CD4-positive, alpha-beta T cell treated with Interleukin-2 at 100 ng/mL for 4 hours (primary cell): ENCODE measurements at places on chromosomes 12 and 14.

- DNase-seq, result no peak
These were observed 20.7 kb downstream of the VTI1B start for GRCh38 chr14:67653651-67654280.

GRCh38 chr12:72444125-72444524 is 172.0 kb downstream of the TRHDE start:
- no peak for DNase-seq

- no peak for DNase-seq
These were observed 19.0 kb upstream of the TCL1B start for GRCh38 chr14:95667249-95667693.

DNA sequence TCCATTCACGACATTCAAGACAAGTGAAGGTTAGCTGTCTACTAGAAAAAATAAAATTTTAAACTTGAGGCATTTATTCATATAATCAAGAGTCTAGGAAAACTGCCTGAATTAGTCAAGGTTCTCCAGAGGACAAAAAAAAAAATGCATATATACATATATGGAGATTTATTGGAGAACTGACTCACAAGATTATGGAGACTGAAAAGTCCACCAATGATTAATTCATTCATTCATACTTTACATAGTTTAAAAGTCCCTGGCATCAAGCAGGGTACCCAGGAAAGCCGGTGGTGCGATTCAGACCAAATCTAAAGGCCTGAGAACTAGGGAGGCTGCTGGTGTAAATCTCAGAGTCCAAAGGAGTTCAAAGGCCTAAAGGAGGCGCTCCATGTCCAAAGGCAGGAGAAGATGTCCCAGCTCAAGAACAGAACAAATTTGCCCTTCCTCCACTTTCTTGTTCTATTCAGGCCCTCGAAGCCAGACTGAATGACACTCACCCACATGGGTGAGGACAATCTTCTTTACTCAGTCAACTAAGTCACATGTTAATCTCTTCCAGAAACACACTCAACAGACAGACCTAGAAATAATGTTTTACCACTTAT is 64.3 kb downstream of the ANKS1B start:
- no peak for DNase-seq

DNA sequence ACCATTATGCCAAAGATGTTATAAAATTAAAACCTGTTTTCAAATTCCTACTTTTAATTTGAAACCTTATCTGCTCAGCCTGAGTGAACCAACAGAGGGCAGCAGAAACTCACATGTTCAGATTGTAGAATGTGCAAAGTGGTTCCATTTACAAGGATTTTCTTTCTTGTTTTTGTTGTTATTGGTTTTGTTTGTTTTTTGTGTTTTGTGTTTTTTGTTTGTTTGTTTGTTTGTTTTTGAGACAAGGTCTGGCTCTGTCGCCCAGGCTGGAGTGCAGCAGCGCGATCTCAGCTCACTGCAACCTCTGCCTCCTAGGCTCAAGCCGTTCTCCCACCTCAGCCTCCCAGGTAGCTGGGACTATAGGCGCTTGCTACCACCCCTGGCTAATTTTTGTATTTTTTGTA is 22.8 kb upstream of the GARIN2 start:
- peak; percentile 33 for DNase-seq

DNA sequence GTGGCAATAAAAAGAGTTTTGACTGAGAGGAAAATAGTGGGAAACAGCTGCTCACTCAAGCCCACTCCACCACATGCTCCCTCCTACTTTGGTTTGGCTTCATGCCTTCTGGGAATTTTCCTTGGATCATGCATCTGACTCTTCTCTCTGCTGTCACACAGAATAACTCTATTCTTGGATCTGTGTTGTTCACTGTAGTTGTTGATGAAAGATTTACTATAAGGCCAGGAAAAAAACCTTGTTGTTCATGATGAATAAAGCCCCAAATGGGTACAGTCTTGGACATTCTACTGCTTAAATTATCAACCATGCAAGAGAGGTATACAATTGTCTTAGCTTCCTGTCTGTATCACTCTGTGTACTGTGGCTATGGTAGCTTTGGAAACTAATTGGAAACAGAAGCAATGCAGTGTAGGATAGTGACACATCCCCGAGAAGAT is 70.5 kb downstream of the TMX1 start:
- no peak for DNase-seq

- DNase-seq, result no peak
These were observed 25.2 kb downstream of the SRGAP1 start for GRCh38 chr12:63869656-63870055.

DNA sequence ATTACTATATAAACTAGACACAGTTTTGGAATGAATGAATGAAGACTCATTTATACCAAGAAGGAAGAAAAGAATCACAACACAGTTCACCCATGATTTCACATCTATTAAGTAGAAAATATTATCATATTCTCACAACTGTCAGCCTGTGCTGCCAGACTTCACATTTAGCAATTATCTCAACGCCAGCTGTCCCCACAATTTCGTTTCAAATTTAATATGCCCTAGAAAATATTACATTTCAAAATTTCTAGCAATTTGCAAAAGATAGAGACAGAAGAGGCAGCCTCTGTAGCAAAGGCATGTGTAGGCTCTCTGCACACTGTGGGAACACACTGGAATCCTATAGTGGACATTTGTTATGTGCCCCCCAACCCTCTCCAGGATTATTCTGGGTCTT is 83.6 kb downstream of the ANKS1B start:
- DNase-seq, result no peak

GRCh38 chr12:18139254-18139653 is 49.3 kb upstream of the RERGL start:
- DNase-seq, result no peak
